Heart right ventricle (tissue), 16 donors: ENCODE measurements at places on chromosomes 7 and 10. TPM values are rescaled to one million over a fixed set of nuclear protein-coding genes. Genes with fewer than 3 reads are reported as not detected.

The HACD1 gene
- 168 TPM for total RNA-seq

The FAM25A gene
- total RNA-seq: not detected

The OR2A42 gene
- not detected for total RNA-seq

The PRF1 gene
- 1.4 TPM for total RNA-seq

The STK31 gene
- total RNA-seq: 0.19 TPM

The CAV2 gene
- total RNA-seq: 250 TPM

The NKX2-3 gene
- not detected for total RNA-seq

The ZSCAN21 gene
- 7.7 TPM for total RNA-seq

The MYPN gene
- 250 TPM for total RNA-seq

The ADCYAP1R1 gene
- total RNA-seq: 1.9 TPM

The UTF1 gene
- total RNA-seq: not detected

The CTAGE8 gene
- 0.21 TPM for total RNA-seq

The ASNS gene
- 11.0 TPM for total RNA-seq

The ABCB1 gene
- 1.6 TPM for total RNA-seq

The OPALIN gene
- not detected for total RNA-seq

The GIMAP2 gene
- 9.5 TPM for total RNA-seq

The KIAA1549 gene
- total RNA-seq: 1.1 TPM

The STK32C gene
- 2.7 TPM for total RNA-seq

The SLC26A5 gene
- not detected for total RNA-seq

The DNAH11 gene
- total RNA-seq: 0.19 TPM

The NACAD gene
- total RNA-seq: 4.8 TPM

The PAPOLB gene
- not detected for total RNA-seq

The RAPGEF5 gene
- total RNA-seq: 13.5 TPM

The ITGA8 gene
- 1.4 TPM for total RNA-seq

The PYROXD2 gene
- total RNA-seq: 18.8 TPM

The GPR141 gene
- total RNA-seq: not detected

The PTF1A gene
- total RNA-seq: not detected

The CALCR gene
- not detected for total RNA-seq

The PDE6C gene
- not detected for total RNA-seq

The OR9A2 gene
- total RNA-seq: not detected

The ZNF853 gene
- 15.9 TPM for total RNA-seq

The FBXL13 gene
- total RNA-seq: 0.46 TPM

The INMT gene
- total RNA-seq: 38.9 TPM
